Left renal pelvis (tissue), 4 donors: ENCODE measurements at places on chromosomes 1 and 21. TPM values are rescaled to one million over a fixed set of nuclear protein-coding genes. Genes with fewer than 3 reads are reported as not detected.

DNA sequence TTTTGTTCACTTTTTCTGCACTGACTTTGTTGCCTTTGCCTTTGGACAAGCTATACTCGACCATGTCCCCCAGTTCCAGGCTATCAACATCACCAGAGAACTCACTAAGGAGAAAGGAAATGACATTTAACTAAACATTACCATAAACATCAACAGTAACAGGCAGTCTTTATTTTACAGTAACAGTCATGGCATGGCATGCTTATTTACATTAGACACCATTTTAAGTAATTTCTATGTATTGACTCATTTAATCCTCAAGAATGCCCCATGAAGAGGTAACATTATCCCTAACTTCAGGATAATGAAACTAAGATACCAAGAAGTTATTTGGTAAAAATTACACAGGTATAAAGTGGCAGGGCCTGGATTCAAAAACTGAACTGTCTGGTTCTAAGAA lies 8.7 kb upstream of the NRAS start:
- no peak for DNase-seq

RIPPLY3 gene
- polyA plus RNA-seq, result 2.6 TPM

- DNase-seq, result no peak
These were observed 53.0 kb downstream of the BACH1 start for GRCh38 chr21:29351691-29352090.

GRCh38 chr1:149966405-149966804 lies 29.7 kb upstream of the MTMR11 start:
- DNase-seq, result no peak

HRNR gene
- polyA plus RNA-seq, result 0.93 TPM

DNA sequence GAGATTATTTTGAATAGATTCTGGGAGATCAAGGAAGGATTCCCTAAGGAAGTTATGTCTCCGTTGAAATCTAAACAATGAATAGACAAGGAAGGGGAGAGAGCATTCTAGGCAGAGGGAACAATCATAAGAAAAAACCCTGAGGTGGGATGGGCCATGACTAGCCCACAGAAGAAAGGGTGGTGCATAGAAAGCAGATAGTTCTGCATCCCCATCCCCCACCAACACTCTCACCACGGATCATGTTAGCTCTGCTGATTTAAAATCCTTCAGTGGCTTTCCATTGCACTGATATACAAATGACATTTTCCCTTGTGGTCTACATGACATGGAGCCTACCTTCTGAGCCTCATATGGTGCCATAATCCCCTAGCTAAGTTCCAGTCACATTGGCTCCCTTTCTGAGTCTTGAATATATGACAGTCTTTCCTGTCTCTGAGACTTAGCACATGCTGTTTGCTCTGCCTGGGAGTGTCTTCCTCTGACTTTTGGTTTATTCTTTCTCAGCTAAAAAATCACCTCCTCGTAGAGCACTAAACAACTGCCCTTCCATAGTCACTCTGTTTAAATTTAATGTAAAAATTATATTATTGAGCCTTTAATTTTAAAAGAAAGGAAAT lies 15.2 kb downstream of the SCMH1 start:
- DNase-seq, result no peak

- no peak for DNase-seq
These were observed 252.0 kb downstream of the RHOU start for GRCh38 chr1:228987286-228987685.

- DNase-seq, result no peak
These were observed at the start of gene FMN2 for GRCh38 chr1:240091614-240092300. FMN2 (plus strand) TSS chr1:240091883; CDS start chr1:240092110, 227 bp downstream.

GRCh38 chr1:169250795-169251194 lies 116.8 kb downstream of the NME7 start:
- DNase-seq, result no peak

ABCG1 gene
- polyA plus RNA-seq, result 10.2 TPM

DNA sequence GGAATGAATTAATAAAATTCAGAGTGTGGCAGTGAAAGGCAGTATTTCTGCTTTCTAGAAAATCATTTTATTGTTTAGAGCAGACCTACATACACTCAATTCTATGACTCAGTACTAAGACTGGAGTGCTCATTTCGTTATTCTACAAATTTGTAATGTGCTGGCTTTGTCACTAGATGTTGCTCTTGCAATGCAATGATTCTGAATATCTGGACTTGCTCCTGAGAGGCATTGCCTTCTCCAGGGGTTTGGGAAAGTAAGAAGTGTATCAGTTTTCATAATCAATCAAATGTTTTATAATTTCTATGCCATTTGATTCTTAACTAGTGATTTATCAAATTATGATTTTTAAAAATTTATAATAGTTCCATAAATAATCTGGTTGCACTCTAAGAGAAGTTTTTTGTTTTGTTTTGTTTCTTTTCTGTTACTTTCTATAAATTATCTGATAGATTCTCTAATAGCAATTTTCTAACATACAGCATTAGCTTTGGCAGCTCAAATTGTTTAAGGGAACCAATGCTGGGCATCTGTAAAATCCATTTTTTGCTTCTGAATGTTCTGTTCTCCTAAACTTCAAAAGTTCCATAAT lies 280.5 kb upstream of the SGIP1 start:
- peak; percentile 35 for DNase-seq

DNA sequence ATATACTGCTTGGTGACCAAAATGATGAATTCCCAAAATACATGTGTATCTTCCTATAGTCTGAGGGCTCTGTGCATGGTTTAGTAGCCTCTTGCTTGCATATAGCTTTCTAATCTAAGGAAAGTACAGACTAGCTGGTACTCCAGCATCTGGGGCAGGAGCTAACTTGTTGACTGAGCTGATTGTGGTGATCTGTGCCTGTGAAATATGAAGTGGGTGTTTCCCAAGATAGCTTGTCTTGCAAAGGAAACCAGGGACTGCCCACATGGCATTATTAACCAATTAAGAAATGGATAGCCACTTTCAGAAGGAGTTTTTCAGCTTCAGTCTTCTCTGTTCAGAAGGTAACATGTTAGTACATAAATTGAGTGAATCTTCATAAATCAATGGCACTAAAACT lies 219.8 kb downstream of the NEGR1 start:
- no peak for DNase-seq
